ENCODE measurements at places on chromosomes 6 and 20.

DNA sequence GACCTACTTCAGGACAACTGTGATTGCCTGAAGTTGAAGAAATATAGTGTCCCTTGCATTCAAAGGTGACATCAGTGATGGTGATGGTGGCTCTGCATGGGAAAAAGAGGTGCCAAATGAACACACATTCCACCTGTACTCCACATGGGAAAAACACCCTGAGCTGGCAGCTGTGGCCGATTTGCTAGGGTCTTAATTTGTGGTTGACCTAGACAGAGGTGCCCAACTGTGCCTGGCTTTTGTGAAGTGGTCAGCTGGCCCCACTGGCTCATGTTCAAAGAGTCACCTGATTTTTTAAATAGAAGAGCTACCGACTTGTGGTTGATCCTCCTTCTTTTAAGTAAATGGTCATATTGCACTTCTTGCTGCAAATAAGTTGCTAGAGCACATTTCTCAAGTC, 7.6 kb upstream of the GCNT2 start:
- no peak for DNase-seq

DNA sequence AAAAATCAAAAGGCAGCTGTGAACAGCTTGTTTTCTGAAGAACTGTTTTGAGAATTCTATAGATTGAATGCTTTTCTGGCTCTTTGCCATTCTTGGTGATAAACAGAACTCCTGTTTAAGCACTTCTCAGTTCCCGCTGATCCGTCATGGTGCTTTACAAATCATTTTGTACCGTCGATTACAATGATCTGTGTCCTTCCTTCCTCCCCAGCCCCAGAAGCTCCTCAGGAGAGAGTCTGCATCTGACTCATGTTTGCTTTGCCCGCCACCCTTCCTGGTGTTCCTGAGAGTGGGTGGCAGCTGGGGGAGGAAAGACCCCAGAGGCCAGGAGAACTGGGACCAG, 538.6 kb upstream of the MARCKS start:
- DNase-seq, result no peak

- DNase-seq, result no peak
Measured at GRCh38 chr6:92550501-92550900, 868.9 kb downstream of the EPHA7 start.

DNA sequence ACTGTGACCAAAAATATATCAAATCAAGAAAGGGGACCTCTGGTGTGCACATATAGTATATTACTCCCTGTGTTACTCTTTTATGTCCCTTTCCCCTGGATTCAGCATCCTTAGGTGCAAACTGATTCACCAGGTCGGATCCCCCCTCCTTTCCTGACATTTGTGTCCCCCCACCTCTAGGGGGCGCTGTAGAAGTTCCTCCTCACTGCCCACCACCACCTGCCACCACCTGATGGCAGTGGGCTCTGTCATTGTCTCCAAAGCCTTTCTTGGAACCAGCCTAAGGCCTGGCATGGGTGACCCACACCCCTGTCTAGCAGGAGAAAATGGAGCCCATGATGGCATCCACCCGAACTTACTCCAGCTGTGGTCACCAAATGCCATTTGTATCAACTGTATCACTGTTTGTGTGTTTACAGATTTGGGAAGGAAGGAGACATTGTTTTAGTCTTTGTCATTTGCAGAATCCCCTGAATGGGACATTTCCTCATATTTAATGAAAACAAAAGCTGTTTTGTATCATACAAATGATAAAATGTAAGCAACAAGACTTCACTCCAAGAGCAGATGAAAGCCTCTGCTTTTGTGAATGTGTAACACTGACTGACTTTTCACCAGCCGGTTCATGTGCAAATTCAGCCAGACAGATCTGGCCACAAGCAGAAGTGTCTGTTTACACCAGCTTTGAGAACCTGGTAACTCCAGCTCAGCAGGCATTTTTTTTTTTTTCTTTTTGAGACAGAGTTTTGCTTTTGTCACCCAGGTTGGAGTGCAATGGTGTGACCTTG, 66.2 kb downstream of the ARMC2 start:
- no peak for DNase-seq

- no peak for DNase-seq
Measured at GRCh38 chr6:149077208-149077607, 240.3 kb upstream of the TAB2 start.

GRCh38 chr20:49572857-49573256, 4.9 kb upstream of the PTGIS start:
- no peak for DNase-seq

- no peak for DNase-seq
Measured at GRCh38 chr20:32924781-32925180, 66.1 kb downstream of the EFCAB8 start.

GRCh38 chr6:105402090-105402938, 568 bp downstream of the PREP start:
- DNase-seq, result no peak

GRCh38 chr6:14275493-14275851, 157.9 kb downstream of the CD83 start:
- no peak for DNase-seq

DNA sequence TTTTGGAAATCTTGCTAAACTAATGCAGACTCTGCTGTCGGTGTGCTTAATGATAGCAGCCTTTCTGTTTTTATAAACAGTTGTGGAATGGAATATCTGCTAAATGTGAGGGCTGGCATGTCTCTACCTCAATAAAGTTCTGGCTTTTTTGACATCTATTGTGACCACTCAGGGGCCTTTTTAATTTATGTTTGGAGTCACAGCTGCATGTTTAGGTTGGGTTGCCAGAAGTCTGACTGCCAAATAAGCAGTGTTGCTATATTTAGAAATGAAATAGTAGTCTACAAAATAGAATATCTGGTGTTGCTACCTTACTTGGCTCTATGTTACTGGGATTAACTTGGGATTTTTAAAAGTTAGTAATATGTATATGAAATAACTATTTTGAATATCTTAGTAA, 125.1 kb upstream of the LOC128125822 start:
- no peak for DNase-seq

DNA sequence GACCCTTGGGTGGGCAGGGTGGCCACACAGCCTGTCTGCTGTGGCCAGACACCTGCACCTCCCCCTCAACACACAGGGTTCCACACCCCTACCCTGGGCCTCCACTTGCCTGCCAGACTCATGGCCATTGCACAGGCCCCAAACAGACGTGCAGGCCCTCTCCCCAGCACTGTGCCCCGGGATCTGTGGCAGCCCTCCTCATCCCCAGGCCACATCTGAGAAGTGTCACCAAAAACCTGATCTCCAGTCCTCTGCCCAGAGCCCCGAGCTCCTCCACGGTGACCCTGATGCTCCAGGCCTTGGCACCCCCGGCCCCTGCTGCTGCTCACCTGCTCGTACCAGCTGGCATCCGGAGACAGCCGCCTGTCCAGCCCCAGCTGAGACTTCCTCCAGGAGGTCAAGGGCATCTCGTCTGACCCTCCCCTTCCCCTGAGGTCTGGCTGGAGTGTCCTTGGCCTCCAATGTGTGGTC, 160.1 kb downstream of the DLL1 start:
- no peak for DNase-seq

DNA sequence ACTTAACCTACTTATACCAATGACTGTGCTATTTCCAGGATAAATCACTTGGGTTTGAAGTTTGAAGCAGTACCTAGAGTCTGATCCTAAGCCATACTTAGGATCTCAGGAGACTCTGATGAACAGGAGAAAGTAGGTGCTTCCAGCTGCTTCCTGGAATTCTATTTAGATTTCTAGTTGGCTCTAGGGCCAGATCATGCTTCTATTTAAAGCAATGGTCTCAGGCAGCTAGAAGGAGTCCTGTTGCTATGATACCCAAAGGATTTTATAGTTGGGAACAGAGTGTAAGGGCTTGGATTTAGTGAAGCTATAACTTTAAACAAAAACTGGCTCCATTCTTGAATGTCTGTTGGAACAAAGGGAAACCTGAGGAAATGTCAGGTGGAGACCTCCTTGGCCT, 52.4 kb upstream of the TINAG start:
- DNase-seq, result no peak

- no peak for DNase-seq
Measured at GRCh38 chr6:143556529-143556928, 45.0 kb upstream of the FUCA2 start.

DNA sequence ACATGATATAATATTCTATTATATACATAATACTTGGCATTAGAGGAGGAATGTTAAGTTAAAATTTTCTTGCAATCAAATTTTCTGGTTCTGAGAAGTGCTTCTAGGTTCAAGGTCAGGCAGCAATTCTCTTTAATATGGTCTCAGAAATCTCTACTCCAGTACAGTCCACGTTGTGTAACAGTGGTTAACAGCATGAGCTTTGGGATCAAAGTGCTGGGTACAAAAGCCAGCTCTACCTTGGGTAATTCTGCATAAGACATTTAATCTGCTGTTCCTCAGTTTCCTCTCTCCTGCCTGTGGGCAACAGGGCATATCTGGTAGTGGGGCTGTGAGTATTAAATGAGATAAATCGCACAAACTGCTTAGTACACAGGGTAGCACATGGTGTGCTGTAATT, 437.8 kb downstream of the CDC5L start:
- no peak for DNase-seq

- DNase-seq, result no peak
Measured at GRCh38 chr20:15865553-15865952, 707.7 kb downstream of the KIF16B start.

DNA sequence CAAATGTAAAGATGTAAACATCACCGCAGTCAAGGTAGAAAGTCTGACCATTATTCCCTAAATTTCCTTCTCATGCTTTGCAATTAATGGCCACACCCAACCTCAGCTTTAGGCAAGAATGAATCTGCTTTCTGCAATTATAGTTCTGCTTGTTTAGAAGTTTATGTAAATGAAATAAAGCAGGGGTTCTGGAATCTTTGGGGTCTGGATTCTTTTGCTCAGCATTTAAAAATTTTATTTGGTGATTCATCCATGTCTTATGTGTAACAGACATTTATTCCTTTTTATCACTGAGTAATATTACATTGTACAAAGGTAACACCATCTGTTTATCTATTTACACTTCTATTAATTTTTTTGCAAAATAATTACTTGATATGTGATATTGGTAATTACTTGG, 613.6 kb downstream of the UTRN start:
- DNase-seq, result no peak

DNA sequence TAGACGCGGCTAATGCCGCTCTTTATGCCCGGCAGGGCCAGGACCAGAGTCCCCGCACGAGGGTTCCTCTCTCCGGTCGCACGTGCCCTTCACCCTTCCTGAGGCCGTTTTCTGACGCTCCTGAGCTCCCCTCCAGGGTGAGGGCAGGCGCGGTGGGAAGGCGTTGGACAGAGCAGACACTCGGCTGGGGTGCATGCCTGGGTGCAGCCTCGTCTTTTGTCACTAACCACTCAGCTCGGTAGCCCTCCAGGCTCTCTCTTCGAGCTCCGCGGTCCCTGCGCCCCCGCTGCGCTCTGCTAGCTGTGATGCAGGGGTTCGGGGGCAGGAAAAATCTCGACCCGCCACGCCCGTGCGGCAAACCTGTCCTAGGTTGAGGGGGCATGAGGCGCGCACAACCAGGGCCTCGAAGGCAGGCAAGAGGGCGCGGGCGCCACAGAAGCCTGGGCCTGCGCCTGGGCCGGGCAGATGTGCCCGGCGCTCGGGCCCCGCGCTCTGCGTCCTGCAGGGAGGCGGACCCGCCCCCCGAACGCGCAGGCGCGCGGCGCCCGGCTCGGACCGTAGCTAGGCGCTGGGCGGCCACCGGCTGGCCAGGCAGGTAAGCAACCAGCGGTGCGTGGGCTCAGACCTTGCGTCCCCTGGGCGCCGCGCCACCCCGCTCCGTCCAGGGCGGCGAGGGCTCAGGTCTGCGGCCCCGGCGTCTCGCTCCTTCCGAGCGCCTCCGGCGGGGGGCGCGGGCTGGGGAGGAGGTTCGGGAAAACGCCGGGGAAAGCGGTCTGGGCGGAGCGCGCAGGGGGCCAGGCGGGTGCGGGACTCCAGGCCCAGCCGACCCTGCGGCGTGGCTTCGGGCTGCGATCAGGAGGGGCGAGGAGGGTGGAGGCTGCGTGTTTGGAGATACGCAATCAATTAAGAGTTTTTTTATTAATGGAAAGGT, at the start of gene L3MBTL1:
Gene L3MBTL1, plus strand, starts transcription at position 548 of the 931 bp plus-strand sequence. CDS start 5,807 bp downstream, outside the sequence.
- DNase-seq, result no peak

- DNase-seq, result no peak
Measured at GRCh38 chr20:3082306-3082951, 2.1 kb downstream of the AVP start.

GRCh38 chr20:24578567-24579415, 109.4 kb downstream of the SYNDIG1 start:
- no peak for DNase-seq

- no peak for DNase-seq
Measured at GRCh38 chr6:43807228-43808061, 37.4 kb downstream of the VEGFA start.

DNA sequence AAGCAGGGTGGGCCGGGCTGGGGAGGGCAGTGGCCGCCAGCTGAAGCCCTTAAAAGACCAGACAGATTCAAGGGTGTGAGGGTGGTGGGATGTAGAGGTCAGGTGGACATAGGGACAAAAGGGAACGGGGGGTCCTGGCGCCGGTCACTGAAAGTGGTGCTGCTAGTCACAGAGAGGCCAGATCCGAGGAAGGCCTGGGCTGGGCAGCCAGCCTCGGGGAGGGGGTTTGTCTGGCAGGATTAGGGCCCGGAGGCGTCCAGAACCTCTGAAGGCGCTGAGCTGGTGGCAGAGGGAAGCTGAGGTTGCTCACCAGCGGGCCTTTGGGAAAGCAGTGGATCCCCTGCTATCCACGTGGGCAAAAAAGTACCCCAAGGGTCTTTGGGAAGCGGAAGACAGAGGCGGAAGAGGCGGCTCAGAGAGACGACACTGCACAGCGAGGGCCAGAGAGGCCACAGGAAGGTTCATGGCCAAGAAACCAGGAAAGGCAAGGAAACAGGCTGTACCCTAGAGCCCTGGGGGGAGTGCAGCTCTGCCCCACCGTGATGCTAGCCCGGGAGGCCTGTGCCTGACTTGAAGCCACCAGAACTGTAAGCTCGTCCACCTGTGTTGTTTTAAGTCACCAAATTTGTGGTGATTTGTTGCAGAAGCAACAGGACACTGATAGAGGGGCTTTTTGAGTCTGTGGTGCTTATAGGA, 106.0 kb downstream of the TMEM242 start:
- DNase-seq, result no peak

Data from NCI-H187 (cell line).